ENCODE measurements at places on chromosomes 6 and 20.

GRCh38 chr20:16599257-16599656 lies 26.0 kb upstream of the KIF16B start:
- no peak for DNase-seq

DNA sequence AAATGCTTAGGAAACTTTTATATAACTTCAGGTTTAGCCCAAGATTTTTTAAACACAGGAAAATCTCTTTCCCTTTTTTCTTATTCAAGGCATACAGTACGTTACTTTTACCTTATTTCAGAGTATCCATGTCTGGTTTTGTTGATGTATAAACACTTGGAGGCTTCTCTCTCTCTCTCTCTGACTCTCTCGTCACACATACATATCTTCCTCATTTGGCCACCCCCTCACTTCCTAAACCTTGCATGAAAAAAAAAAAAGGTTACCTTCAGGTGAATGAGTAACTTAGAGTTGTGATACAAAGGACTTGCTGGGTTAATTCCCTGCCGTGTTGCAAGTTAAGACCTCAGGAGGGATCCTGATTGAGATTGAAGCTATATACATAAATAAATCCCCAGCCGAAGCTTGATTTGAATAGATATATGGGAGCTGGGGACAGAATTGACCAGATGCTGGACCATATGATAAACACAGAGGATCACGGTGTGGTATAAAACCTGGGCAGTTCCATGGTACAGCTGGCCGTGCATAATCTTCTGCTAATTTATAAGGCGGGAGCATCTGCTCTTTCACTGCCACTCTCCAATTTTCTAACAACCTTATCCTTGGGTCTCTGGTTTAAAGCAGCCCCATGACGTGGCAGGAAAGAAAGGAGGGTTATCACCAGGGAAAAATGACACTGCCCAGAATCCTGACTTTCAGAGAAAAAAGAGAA lies 55.1 kb upstream of the IL20RA start:
- no peak for DNase-seq

GRCh38 chr6:105886814-105887544 lies 199.2 kb upstream of the PRDM1 start:
- DNase-seq = no peak

DNA sequence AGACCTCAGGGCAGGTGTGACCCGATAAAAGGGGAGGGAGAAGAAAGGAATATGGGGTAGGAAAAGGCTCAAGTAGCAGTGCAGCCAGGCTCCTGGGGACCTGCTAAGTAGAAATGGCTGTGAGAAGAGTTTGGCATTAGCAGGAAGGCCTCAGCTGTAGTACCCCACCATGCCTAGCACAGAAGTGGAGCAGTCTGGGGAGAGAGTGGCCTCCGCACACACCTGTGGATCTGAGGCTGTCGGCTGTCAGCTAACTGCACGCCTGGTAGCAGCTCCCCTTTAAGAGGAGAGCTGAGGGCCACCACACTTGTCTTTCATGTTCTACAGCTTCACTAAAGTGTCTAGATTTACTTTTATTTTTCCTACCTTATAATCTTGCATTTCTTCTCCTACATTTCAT lies 24.6 kb downstream of the PDE7B start:
- no peak for DNase-seq
